Sigmoid colon (tissue), 7 donors: ENCODE measurements at places on chromosomes 12 and 14. TPM values are rescaled to one million over a fixed set of nuclear protein-coding genes. Genes with fewer than 3 reads are reported as not detected.

DNA sequence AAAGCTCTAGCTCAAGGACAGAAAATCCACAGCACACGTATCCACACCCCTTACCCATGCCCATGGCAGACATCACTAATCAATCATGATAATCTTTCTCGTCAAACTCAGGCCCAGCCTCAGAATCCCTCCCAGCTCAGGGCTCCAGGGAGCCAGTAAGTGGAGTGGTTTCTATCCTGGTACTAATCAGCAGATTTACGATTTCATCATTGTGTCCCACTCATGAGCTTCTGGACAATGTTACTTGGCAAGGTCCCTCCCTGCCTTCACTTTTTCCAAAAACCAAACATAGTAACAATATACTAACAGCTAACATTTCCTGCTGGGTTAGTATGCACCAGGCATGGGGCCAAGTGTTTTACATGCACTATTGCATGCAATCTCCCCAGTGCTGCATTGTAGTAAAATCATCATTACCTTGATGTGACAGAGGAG, 45.8 kb upstream of the NCOR2 start:
- DNase-seq = no peak

- DNase-seq = no peak
Observed at GRCh38 chr12:3152011-3152511, 74.9 kb downstream of the TSPAN9 start.

- DNase-seq = no peak
Observed at GRCh38 chr14:61047021-61047420, 66.0 kb downstream of the SLC38A6 start.

Gene TAS2R8
- not detected for polyA plus RNA-seq

GRCh38 chr12:103841690-103842584, 903 bp upstream of the NT5DC3 start:
- peak; percentile 83 for DNase-seq

Gene KRT72
- polyA plus RNA-seq = not detected

Gene GPR84
- 0.60 TPM for polyA plus RNA-seq

Gene MIP
- 0.09 TPM for polyA plus RNA-seq

GRCh38 chr12:15244341-15244740, 23.1 kb upstream of the RERG start:
- no peak for DNase-seq

- DNase-seq = no peak
Observed at GRCh38 chr14:74573421-74574089, 38.5 kb downstream of the LTBP2 start.

DNA sequence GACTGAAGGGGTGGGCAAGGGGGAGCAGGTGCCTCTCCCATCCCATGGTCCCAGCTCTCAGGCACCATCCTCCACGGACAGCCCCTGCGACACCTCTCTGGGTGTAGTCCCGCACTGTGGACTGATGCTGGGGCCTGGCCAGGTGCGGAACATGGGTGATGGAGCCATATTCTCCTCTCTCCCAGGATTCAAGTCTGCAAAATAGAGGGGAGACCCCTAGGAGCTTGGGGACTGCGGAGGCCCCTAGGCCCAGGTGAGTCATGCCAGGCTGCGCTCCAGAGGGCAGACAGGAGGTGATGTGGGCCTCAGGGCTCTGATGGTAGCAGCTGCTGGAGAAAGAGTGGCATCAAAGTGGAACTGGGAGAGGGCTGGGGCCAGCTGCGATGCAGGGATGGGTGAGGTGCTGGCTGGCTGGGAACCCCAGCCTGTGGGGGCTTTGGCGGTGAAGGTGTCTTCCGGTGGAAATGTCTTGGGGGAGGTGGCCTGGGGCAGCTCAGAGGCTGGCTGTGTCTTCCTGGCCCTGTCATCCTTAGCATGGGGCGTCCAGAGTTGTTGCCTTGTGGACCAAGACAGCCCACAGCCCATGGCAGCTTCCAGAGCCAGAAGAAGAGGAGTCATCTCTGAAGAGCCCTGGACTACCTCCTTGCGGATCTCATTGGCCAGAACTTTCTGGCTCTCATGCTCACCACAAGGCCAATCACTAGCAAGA, 149.1 kb downstream of the KIF26A start:
- peak; percentile 50 for DNase-seq

Gene PPP1R1A
- polyA plus RNA-seq = 1.2 TPM

DNA sequence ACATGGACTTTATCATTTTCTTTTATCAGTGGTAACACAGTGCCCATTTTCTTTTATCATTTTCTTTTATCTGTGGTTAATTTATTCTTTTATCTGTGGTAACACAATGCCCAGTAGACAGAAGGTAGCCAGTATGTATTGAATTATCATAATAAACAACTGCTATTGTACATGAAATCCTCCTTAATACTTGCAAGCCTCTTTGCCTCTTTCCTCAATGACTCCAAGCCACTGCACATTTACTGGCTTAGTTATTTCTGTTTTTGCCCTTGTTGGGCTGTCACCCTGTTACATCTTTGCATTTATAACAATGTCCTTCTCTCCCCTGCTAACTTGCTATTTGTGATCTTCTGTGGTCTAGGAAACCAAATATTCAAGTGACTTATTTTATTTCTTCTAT, 345.0 kb downstream of the ATP23 start:
- DNase-seq = no peak

Gene RASSF9
- 0.32 TPM for polyA plus RNA-seq

Gene AKAP6
- 0.60 TPM for polyA plus RNA-seq

GRCh38 chr14:22778084-22778483, 11.6 kb downstream of the OXA1L start:
- DNase-seq = no peak

Gene CEBPE
- polyA plus RNA-seq = not detected

- DNase-seq = no peak
Observed at GRCh38 chr14:33062476-33062875, 123.8 kb downstream of the NPAS3 start.
